ENCODE measurements at places on chromosomes 1 and 21.

GRCh38 chr1:50416150-50416527, 7.1 kb downstream of the DMRTA2 start:
- DNase-seq = no peak

DNA sequence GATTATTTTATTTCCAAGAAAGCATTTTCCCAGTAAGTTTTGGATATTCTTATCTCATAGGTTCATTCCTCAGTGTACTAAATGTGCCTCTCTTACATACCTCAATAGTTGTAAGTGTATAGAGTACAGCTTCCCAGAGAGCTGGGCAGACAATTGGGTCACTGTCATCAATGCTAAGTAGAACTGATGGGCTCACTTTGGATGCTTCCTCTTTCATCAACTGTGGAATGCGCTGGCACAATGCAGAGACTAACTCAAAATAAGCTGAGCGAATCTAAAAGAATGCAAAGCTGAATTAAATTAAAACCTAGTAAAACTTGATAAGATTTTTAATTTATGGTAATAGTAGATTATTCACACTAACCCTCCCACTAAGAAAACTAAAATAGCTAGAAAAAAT, 21.5 kb downstream of the LTN1 start:
- DNase-seq = no peak

DNA sequence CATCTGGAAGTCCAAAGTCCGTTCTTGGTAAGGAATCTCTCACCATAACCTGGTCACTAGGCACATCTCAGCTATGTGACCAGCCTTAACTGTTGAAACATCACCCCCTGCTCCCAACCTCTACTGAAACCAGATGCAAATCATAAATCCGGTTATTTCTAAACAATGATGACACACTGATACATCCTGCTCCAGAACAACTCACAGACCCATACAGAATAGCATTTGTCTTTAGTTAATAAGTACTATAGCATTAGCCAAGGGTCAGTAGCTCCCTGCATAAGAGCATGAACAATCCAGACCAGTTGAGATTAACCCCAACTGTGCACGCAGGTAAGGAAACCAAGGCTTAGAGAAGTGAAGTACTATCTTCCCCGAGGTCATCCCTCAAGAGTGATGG, 38.0 kb upstream of the KCTD3 start:
- no peak for DNase-seq

DNA sequence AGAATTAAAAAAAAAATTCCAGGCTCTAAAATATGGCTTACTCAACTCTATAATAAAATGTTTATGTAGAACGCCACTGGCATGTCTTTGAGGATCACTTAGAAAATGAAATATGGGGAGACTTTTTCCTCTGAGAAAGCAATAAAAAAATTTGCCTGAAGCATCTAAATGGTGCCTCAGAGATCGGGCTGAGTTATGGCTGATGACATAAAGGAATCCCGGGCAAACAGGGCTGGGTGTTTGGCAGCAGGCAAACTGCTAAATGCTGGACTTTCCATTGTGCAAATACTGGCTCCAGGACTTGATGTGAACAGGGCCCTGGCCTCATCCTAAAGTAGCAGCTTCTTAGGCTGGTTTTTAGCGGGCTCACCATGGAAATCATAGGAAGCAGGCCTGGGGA, 44.5 kb upstream of the C1orf87 start:
- DNase-seq = no peak

DNA sequence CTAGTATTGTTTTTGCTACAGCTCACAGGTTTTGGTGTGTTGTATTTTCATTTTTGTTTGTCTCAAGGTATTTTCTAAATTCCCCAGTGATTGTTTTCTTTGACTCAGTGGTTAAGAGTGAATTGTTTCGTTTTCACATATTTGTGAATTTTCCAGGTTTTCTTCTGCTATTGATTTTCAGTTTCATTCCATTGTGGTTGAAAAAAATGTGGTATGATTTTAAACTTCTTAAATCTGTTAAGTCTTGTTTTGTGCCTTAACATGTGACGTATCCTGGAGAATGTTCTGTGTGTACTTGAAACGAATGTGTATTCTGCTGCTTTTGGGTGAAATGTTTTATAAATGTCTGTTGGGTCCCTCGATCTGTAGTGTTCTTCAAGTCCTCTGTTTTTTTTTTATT, 117.9 kb downstream of the KIF26B start:
- no peak for DNase-seq

- no peak for DNase-seq
Measured at GRCh38 chr1:22709227-22709626, 1.4 kb upstream of the EPHB2 start.

GRCh38 chr1:66288048-66288447, 245.9 kb upstream of the SGIP1 start:
- no peak for DNase-seq

- no peak for DNase-seq
Measured at GRCh38 chr1:153968000-153968363, 280 bp downstream of the CREB3L4 start.

- no peak for DNase-seq
Measured at GRCh38 chr1:99270646-99271045, 6.4 kb downstream of the PLPPR4 start.

DNA sequence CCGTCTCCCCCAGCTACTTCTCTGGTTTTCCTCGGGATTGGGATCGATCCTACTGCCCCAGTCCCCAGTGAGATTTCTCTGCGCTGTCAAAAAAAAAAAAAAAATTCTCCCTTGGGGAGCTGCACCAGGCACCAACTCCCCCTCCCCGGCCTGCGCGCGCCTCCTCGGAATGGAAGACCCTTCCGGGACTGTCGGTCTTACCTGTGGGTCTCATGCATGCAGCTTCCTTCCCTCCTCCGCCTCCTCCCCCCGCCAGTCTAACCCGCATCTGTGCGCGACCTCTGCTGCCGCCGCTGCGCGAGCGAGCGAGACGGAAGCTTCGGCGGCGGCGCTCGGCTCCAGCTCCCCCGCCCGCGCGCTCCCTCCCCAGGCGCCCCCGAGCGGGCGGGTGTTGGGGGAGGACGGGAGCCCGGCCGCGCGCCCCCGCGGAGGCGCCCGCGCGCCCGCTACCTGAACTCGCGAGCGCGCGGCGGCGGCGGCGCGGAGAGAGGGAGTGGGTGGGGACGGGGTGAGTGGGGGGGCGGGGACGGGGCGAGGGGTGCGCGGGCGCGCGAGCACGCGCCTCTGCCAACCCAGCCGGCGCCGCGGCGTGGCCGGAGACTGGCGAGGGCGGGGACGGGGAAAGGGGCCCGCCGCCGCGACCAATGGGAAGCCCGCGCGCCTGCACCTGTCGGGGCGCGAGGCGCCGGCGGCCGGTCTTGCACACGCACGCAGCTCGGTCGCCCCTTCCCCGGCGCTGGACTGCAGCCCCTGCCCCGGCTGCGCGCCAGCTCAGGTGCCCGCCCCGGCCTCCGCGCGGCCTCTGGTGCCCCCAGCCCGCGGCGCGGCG, at the start of gene SUSD4:
SUSD4 (minus strand) TSS at position 321 of the 829 bp plus-strand sequence. CDS start 751 bp downstream, outside the sequence.
- DNase-seq = peak; percentile 67

DNA sequence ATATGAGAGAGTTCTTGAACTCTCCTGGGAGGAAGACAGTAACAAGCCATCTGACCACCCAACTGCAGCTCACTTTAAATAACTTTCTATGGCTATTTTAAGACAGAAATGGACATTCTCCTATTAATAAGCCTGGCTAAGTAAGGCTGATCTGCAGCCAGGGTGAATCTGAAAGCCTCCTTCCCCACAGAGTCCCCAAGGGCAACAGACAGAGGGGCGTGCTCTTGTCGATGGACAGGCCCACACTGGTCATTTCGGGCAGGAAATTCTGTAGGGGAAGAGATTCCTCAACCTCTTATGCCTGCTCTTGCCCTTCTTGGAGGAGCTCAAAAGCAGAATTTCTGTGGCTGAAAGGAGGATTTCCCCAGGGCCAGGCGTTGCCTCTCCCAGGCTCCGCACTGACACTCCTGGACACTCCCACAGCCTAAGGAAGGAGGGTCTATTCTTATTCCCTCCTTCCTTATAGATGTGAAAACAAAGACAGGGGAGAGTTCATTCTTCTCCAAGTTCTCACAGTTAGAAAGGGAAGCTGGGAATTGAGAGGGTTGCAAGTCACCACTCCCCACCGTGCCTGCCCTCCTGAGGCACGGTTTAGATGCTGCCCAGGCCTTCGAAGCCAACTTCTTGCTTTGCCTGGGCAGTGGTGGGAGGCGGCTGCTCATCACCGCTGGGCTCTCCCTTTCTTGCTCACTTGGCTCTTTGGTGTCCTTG, 17.9 kb upstream of the KANK4 start:
- DNase-seq = no peak

- no peak for DNase-seq
Measured at GRCh38 chr1:30135698-30136097, 587.7 kb downstream of the MATN1 start.

DNA sequence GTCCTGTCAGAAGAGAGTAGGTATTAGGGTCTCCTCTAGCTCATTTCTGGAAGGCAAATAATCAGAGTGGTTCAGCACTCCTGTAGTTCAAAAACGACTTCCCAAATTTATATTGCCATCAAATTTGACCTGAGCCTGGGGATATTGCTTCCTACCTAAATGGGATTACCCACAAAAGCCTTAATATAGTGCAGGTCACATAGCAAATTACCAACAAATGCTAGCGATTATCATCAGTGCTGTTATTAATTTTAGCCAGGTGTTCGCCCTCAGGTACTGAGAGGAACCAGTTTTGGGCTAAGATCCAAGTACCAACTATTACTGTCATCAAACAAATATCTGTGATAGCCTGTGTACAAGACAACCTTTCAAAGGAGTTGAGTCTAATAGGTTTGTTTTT, 661.8 kb upstream of the PTBP2 start:
- DNase-seq = no peak

- no peak for DNase-seq
Measured at GRCh38 chr1:100582943-100583342, 45.0 kb downstream of the GPR88 start.

DNA sequence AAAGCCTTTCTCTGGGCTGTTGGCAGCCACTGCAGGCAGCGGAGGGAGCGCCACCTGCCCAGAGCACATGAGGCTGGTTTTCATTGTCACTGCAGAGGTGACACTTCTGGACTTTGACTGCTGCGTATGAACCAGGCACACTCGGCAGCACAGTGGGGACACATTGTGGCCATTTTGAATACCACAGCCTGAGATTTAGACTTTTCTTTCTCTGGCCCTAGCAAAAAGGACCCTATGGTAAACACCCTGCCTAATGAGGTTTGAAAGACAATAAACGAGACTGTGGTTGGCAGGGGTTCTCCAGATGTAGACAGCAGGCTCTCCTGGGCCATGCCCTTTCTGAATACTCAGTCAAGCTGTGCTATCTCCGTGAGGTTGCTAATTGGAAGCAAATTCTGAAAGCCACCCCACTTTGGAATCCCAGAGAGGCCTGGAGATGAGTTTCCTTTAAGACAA, 12.0 kb upstream of the KCNE2 start:
- DNase-seq = no peak

DNA sequence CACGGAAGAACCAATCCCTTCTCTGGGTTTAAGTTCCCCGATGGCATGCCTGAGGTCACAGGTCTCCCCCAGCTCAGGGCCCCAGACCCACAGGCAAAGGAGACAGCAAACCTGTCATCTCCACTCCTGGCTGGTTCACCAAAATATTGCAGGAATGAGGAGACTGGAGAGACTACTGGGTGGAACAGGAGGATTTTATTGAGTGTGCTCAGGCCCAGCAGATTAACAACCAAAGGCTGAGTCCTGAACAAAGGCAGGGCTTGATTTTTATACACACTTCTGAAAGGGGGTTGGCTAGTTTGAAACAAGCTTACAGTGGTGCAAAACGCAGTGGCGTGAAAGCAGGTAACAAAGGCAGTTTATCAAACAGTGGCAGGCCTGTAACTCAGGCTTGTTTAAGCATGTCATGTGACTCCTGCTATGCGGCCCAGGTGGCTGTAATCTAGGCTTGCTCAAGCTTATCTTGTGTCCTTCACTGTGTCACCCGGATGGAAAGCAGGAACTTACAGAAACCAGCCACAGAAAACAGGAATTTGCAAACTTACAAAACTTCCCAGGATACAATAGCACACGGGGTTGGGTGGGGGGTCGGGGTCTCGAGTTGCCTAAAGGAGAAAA, 27.4 kb upstream of the KCNJ15 start:
- DNase-seq = no peak

DNA sequence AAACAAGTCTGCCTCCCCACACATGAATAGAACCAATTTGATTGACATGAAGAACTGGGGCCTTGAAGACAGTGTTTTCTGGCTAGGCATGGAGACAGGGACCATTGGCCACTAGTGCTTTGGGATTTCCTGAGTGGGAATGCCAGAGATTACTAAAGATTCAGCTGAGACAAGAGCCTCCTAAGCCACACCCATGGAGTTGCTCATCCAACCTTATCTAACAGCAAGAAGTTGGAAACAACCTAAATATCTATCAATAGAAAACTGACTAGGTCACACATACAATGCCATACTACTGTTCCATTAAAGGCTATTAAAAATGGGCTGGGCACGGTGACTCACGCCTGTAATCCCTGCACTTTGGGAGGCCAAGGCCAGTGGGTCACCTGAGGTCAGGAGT, 184.1 kb downstream of the ZBTB18 start:
- DNase-seq = no peak

DNA sequence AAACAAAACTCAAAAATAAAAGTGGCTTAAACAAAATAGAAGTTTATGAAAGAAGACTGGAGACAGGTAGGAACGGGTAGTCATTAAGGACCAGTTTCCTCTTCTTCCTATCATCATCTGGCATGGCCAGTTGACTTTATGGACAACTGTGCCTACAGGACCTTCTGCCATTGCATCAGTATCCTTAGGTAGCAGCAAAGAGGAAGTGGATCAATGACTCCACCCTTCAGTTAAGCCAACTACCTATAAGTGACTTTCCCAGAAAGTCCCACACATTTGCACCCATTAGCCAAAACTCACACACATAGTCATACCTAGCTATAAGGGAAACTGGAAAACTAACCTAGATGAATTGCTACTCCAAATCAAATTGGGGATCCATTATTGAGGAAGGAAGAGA, 51.7 kb downstream of the RASAL2 start:
- DNase-seq = no peak

DNA sequence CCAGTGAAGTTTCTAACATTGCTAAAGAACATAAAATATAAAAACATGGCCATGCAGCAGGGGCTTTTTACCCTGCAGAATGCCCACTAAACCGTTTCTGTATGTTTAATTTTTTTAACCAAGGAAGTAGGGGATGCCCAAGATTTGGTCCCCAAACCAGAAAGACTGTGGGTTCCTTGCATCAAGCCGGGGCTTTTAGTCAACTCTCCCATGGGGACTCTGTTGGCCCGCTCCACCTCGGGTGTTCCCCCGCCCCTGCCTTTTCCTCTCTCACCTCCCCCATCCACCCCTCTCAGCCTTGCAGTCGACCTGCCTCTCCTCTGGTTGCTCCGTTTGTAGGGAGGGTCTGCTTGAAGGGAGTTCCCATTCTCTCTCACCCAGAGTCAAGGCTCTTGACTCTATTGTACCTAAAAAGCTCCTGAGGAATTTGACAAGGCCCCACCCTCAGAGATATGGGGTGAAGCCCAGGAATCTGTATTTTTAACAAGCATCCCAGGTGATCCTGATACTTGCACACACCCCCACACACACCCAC, 117.5 kb downstream of the TOMM20 start:
- DNase-seq = peak; percentile 50

DNA sequence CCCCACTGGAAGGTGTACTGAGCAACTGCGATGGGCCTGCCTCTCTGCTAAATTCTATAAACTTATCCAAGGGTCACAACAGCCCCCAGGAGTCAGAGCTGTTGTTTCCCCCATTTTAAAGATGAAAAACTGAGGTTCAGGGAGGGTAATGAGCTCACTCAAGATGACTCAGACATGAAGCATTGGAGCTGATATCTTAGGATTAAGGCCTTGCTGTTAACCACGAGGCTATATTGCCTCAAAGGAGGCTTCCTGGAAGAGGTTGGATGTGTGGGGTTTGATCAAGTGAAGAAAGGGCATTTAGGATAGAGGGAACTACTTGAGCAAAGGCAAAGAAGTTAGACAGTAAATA, 6.7 kb downstream of the LDLRAP1 start:
- no peak for DNase-seq
